ENCODE measurements at places on chromosomes 4 and X.
A peak's percentile ranks its signal among the peaks of the same experiment; 100 is the strongest.

GRCh38 chr4:118723369-118723768, 38.2 kb downstream of the METTL14 start:
- no peak for DNase-seq

DNA sequence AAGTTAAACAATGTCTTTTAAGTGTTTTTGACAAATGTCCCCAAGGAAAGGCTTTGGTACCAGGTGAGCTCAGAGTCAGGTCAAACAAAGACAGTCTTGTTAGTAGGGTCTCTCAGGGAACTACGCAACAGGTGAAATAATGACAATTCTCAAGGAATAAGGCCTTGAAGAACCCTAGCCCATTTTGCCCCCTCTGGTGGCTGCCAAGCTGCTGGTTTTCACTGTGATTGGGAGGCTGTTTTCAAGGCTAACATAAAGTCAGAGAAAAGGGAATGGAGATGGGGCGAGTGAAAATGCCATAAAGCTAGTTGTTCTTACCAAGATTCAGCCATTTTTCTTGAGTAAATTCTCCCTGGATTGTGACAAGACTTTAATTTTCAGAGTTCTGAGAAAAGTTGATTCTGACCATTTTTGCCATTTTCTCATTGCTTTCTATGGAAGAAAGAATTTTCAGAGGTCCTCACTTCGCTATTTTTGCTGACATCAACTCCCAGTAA, 58.7 kb downstream of the RWDD4 start:
- DNase-seq: no peak

DNA sequence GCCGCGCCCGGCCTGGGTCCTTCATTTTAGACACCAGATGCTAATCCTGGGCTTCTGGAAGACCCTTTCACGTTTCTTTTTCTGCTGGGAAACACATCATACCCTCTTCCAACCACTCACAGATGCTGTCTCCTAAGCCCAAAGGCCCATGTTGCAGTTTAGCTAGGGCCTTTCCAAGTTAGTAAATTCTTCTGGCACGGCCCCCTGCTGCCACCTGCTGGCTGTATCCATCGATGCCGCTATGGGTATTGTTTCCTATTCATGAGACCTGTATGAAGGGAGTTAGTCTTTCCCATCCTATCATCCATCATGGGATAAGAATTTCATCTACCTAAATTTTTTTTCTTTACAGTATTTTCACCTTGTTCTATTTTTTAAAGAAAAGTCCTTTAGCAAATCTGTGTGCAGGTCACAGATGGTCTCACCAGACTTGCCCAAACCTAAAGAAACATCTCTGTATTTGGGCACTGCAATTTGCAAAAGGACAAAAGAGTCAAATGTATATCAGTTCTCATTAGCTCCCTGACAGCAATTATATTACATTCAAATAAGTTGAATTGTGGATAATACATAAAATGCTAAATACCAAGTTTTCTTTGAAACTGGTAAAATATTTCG, 37.8 kb upstream of the SLC9A7 start:
- peak; percentile 45 for DNase-seq

- DNase-seq: no peak
Observed at GRCh38 chr4:136281307-136281706, 1251.0 kb downstream of the PCDH18 start.

GRCh38 chrX:11269996-11270395, 23.2 kb upstream of the AMELX start:
- no peak for DNase-seq

DNA sequence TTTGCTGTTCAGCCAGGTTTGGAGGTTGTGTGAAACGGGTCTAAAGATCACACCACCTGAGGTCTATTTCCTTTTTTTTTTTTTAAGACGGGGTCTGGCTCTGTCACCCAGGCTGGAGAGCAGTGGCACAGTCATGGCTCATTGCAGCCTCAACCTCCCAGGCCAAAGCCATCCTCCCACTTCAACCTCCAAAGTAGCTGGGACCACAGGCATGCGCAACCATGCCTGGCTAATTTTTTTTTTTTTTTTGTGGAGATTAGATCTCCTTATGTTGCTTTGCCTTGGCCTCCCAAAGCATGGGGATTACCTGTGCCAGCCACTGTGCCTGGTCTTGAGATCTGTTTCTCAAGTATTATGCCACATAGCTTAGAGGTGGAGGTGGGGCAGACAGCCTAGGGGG, 49.2 kb upstream of the ELOVL6 start:
- DNase-seq: no peak

DNA sequence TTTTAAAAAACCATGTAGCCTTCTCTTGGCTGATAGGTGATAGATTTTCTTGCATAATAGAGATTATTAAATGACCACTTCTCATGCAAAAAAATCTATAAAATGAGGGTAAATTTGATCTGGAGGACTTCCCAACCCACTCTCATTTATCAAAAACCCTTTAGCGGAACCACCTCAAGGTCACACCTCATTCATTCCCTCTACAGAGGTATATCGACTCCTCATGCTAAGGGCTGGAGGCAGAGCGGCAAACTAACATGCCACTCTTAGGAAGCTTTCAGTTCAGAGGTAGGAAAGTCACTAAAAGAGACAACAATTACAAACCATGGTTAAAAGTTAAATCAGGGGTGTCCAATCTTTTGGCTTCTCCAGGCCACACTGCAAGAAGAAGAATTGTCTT, 90.0 kb downstream of the COX7B2 start:
- no peak for DNase-seq

GRCh38 chrX:30196322-30196721, 19.0 kb upstream of the MAGEB2 start:
- DNase-seq: no peak

GRCh38 chr4:24473309-24473721, 111.0 kb downstream of the DHX15 start:
- no peak for DNase-seq

GRCh38 chr4:148434075-148434773, 8.0 kb downstream of the NR3C2 start:
- DNase-seq: no peak

DNA sequence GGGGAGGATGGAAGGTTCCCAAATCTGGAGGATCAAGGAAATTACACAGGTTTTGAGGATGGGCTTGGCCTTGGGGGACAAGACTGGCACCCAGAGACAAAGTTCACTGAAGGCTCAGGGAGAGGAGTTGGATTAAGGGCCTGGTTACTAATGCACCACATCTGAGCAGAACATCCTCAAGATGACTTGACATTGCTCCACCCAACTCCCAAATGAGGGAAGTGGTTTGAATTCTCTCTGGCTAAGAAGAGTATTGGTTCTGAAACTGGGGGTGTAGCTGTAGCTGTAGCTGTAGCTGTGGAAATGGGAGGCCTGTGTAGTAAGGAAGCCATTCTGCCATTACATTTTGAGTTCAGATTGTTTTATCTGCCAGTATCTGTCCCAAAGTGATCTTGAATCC, 129.4 kb downstream of the RASL11B start:
- no peak for DNase-seq
